ENCODE measurements at places on chromosomes 1 and 21.

- DNase-seq, result no peak
Observed at GRCh38 chr1:115077286-115077983, 11.9 kb downstream of the TSPAN2 start.

DNA sequence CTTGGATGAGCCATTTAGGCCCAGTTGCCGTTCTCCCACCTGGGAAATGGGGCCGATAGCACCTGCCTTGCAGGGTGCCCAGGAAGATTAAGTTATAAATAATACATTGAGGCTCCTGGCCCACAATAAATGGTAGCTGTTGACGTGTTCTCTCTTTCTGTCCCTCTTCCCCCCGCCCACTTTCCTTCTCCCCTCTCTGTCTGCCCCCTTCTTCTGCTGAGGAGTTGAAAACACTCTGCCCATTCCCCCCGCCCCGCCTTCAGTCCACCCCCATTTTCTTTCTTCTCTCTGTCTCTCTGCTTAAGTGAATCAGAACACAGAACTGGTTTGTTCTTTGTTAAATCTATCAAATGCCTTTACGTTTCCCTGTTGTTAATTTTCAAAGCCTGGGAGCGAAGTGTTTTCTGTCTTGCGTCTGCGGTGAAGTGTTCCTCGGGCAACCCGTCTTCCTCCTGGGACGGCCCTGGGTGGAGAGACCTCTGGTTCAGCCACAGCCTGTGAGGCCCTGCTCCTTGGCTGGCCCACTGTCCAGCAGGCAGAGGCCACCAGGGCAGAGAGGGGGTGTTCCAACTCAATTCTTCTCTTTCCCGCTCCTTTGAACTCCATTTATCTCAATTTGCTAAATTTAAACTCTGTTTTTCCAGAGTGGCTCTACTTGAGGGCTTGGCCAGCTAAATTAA is 29.3 kb upstream of the SELENON start:
- DNase-seq, result no peak

- no peak for DNase-seq
Observed at GRCh38 chr21:25898671-25899070, 163.9 kb downstream of the GABPA start.

DNA sequence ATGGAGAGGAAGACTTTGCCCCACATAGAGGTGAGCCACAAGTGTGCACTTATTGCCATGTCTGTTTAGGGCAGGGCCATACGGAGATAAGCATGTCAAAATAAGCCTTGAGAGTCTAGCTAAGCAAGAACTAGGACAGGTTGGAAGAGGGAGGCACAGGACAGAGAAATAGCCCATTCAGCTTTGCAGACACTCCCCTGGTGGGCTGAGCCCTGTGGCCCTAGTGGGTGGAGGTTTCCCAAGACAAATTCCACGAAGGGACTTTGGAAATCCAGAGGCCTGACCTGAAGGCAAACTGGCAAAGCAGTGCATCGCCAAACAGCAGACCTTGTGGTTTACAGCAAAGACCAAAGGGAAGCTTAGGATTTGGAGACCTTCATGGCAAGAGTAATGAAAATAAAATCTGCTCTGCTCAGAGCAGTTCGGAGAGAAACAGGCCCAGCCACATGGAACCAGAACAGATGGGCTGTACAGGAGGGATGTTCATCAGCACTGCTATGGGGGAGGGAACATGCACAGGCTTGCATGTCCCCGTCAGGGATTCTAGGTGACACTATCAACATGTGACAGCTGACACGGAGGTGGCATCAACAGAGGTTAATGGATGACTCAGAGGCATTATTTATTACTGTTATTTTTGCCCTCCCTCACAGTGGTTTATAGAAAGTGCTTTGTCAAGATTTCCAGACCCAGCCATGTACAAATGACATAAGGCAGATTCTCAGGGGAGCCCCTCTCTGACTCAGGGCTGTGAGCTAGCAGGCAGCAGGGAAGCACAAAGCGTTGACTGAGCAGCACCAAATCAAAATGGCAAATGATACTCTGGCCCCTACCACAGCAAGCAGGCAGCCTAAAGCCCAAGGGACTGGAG is 90.1 kb upstream of the IRF2BP2 start:
- no peak for DNase-seq

- DNase-seq, result no peak
Observed at GRCh38 chr1:226632169-226632879, 83.8 kb downstream of the STUM start.

DNA sequence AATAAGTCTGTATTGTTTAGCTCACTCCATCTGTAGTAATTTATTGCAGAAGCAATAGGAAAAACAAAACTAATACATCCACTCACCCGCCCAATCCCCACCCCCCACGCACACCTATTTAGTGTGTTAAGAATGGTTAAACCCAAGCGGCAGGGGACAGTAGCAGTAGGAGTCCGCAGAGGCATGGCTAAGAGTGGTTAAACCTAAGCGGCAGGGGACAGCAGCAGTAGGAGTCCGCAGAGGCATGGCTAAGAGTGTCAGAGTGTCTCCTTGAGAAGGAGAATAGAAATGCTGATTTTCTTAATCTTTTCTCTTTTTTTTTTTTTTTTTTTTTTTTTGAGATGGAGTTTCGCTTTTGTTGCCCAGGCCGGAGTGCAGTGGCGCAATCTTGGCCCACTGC is 34.8 kb upstream of the TMPRSS2 start:
- no peak for DNase-seq

GRCh38 chr1:200042119-200042551 is 14.6 kb downstream of the NR5A2 start:
- DNase-seq, result no peak

DNA sequence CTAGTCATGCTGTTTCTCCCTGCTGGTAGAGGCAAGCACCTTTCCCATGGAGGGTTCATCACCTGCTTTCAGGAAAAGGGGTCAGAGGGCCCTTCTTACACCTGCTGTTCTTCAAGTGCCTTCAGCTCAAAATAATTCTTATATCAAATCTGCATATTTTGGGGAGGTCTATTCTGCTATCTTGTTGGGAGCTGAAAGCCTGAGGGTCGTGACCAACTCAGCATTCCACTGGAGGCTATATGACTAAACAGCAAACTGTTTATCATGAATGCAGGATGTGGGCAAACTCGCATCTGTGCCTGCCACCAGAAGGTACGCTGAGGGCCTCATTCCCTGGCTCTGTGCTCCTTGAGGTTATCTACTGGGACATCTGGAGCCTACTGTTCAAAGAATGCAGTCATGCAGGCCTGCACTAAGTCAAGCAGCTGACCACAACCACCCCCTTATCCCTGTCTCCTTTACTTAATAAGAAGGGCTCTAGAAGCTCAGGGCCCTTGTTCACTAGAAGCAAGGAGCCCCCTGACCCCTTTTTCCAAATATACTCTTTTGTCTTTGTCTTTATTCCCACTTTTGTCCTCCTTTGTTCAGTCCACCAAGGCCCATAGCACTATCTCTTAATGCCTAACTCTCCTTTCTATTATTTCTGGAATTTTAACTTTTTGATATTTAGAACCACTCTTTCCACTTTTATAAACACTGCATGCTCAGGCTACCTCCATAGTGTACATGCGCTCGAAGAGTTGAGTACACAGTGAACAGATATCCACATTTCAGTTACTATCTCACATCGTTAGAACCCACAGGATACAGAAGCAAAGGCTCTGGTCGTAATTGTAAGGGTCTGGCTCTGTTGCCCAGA is 4.5 kb upstream of the TRIM17 start:
- DNase-seq, result no peak

DNA sequence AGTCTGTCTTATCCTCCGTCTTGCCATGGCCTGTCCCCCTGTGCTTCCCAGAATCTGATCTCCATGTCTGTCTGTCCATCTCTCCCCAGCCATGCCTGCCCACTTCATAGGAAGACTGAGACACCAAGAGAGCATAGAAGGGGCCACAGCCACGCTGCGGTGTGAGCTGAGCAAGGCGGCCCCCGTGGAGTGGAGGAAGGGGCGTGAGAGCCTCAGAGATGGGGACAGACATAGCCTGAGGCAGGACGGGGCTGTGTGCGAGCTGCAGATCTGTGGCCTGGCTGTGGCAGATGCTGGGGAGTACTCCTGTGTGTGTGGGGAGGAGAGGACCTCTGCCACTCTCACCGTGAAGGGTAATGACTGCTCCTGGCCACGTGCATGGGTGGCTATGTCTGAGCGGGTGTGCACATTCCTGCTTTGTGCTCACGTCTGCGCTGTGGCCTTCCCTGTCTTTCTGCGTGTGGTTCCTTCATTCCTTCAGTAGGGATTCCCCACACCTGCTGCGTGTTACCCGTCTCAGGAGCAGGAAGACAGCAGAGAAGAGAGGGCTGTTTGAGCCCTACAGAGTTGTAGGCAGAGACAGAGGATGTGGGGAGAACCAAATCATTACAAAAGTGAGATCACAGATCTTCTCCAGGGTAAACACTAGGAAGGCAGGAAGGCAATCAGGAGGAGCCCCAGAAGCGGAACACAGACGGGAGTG is 80.8 kb downstream of the OBSCN start:
- no peak for DNase-seq

GRCh38 chr1:11842154-11843041 is 5.2 kb downstream of the NPPA start:
- no peak for DNase-seq

- DNase-seq, result no peak
Observed at GRCh38 chr1:190258003-190258402, 219.7 kb downstream of the BRINP3 start.

DNA sequence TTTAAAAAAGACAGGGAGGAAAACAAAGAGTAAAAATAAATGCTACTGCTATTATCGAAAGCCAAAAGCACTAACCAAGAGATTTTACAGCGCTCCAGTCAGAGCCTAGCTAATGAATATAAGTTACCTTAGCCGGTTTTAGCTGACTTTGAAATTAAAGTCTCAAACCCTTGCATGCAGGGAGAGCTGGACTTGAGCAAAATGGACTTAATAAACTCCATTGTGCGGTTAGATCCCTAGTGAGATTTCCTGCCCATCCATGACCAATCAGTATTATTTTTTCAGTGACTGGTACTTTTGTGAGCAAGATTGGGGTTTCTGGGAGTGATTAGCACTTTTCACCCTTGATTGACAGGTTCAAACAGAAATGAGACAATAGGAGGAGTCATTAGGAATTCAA is 333.4 kb upstream of the ADGRL2 start:
- DNase-seq, result no peak

- no peak for DNase-seq
Observed at GRCh38 chr1:8155528-8156186, 129.5 kb upstream of the ERRFI1 start.

GRCh38 chr1:67005068-67005467 is 48.9 kb downstream of the SLC35D1 start:
- no peak for DNase-seq

- no peak for DNase-seq
Observed at GRCh38 chr21:42623694-42624093, 29.7 kb upstream of the PDE9A start.

GRCh38 chr1:248905662-248906008 is 400 bp upstream of the PGBD2 start:
- DNase-seq, result no peak

- no peak for DNase-seq
Observed at GRCh38 chr1:109777436-109777835, 13.7 kb upstream of the EPS8L3 start.

- DNase-seq, result no peak
Observed at GRCh38 chr1:185585770-185586169, 148.4 kb upstream of the HMCN1 start.

DNA sequence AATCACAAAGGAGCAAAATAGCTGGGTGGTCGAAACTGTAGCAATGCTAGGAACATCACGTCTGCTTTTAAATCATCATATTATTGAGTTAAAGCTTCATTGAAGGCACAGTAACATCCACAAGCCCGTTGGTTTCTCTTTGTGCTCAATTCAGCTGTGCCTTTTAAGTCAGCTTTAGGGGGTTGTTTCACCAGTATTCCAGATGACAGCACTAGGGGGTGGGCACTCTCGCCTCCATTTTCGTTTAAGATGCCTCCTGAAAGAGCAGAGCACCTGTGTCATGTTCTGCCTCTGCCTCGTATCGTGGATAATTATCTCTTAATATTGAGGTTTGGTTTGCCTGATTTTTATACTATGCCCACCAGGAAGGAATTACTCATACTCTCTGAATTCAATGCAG is 139.8 kb upstream of the PTBP2 start:
- no peak for DNase-seq

All from LNCaP clone FGC (cell line).